ENCODE measurements at places on chromosomes 1 and 21.

DNA sequence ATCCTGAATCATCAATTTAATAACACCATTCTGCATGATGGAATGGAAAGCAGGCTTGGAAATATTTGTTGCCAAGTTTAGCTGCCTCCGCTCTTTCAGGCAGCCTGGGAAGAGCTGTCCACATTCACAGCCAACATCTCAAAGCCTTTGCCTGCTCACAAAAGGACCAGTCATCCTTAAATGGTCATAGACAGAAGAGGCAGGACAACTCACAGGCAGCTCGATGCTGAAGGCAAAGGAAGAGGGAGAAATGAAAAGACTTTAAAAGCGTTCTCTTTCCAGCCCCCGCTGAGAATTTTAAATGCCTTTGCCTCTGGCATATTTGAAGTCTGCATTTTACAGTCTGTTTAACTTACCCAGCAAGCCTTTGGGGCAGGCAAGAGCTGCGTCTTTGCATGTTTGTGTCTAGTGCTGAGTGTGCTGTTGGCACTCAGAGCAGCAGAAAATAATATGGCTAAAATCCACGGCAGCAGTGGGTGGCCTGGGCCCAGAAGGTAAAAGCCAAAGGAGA, 68.9 kb downstream of the NMNAT2 start:
- DNase-seq: no peak

- no peak for DNase-seq
Measured at GRCh38 chr1:180117764-180118116, 36.9 kb upstream of the QSOX1 start.

GRCh38 chr1:54543729-54544496, 4.1 kb upstream of the ACOT11 start:
- DNase-seq: no peak

GRCh38 chr21:45877171-45877438, 104.5 kb upstream of the COL6A1 start:
- DNase-seq: no peak

GRCh38 chr1:78958711-78959110, 47.8 kb downstream of the ADGRL4 start:
- DNase-seq: no peak

GRCh38 chr1:245541369-245541768, 386.6 kb downstream of the KIF26B start:
- no peak for DNase-seq

GRCh38 chr1:157652859-157653493, 47.6 kb downstream of the FCRL3 start:
- DNase-seq: no peak

DNA sequence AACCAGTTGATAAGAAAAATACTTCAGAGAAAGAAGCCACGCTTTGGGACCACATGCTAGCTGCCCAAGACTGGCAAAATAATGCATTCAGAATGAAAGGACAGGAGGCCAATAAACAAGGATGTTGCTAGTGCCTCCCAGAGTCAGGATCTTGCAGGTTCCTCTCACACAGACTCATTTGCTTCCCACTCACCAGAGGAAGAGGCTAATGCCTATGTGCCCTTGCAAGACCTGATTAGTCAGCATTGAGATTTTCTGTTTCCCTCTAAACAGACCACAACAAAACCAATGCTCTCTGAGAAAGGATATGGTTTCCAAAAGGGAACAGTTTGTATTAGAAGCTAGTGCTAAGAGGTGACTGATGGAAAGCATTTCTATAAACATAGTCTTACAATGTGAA, 85.7 kb downstream of the NRDC start:
- no peak for DNase-seq

GRCh38 chr21:35829067-35829466, 231.3 kb downstream of the SETD4 start:
- no peak for DNase-seq

DNA sequence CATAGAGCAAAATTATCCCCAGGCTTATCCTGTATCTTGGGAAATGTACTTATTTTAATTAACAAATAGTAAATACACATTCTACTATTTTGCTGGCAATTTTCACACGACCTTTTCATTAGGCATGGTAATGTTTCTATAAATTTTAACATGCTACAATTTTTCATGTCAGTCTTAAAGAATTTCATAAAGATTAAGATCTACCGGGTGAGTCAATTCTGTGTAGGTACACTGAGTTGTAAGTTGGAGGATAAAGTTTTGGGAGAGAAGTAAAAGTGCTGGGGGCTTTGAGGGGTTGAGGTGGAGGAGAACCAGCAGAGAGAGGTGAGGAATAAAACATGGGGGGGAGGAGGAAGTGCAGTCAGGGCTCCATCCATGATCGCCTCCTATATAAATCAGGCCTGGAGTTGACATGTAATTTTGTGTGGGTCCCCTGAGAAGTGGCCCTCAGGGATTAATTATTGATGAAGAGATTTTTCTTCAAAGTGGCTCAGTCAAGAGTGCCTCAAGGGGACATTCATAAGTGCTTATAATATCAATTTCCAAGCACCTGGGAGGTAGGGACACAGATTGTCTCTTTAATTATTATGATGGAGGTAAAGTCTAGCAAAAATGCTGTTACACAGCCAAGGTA, 7.2 kb downstream of the DPYD start:
- no peak for DNase-seq

GRCh38 chr1:50425376-50426107, 2.3 kb upstream of the DMRTA2 start:
- DNase-seq: no peak

DNA sequence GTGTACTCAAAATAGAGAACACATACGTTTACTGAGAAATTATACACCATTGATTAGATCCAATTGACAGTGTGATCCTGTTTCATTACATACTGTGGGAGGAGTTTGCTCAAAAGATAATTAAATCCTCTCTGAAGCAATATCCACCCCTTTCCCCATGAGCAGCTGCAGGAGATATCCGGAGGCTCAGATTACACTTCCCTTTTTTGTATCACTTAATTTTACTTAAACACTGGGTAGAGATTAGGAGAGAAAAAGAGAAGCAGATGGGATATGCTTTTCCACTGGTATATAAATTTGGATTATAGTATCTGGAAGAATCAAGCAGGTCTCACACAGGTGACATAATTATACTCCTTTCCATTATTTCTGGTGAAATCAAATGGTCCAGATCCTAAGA, 333.3 kb upstream of the ZRANB2 start:
- DNase-seq: no peak

DNA sequence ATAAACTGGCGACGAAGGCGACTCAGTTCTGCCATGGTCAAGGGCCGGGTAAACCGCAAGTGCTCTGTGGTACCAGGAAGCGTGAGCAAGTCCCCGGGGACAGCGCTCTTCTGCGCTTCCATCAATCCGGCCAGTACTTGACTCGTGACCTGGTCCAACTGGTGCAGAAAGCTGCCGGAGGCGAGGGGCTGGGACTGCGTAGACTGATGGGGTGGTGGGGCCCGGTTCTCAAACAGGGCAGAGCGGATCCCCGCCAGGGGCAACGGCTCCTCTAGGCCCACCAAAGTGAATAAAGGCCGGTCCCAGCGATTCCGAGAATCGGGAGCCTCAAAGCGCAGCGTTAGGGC, 852 bp downstream of the KTI12 start:
- peak; percentile 56 for DNase-seq

DNA sequence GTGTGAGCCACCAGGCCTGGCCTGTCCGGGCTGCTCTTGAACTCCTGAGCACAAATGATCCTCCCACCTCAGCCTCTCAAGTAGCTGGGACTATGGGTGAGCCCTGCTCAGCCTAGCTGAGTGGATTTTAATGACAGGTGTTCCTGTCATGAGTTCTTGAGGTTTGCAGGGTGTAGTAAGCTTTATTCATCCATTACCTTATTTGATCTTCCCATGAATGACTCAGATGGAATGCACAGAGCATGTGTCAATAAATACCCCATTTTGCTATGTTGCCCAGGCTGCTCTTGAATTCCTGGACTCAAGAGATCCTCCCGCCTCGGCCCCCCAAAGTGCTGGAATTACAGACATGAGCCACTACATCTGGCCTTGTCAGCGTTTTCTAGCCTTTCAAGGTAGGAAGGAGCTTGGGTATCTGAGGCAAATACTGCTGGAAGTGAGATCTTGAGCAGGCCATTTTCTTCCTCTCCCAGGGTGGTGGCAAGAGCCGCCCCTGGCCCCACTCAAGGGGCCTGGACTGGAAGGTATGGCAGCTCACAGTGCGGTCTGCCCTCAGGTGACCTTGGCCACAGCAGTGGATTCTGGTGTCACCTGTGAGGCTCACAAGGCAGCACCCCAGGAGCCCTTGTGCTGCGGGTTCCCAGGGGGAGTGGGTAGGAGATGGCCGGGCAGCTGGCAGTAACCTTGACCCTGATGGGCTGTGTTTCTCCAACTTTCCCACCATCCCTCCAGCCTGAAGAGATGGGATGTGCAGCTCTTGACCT, 20.0 kb downstream of the PIK3CD start:
- DNase-seq: no peak

GRCh38 chr21:43613755-43614638, 45.3 kb downstream of the HSF2BP start:
- DNase-seq: no peak

- no peak for DNase-seq
Measured at GRCh38 chr1:247273013-247273412, 17.1 kb downstream of the VN1R5 start.

- DNase-seq: no peak
Measured at GRCh38 chr1:212415107-212415841, 588 bp upstream of the PACC1 start.

- no peak for DNase-seq
Measured at GRCh38 chr1:21868482-21868881, 56.4 kb downstream of the LDLRAD2 start.

GRCh38 chr21:33075596-33076195, 5.8 kb downstream of the OLIG1 start:
- no peak for DNase-seq

DNA sequence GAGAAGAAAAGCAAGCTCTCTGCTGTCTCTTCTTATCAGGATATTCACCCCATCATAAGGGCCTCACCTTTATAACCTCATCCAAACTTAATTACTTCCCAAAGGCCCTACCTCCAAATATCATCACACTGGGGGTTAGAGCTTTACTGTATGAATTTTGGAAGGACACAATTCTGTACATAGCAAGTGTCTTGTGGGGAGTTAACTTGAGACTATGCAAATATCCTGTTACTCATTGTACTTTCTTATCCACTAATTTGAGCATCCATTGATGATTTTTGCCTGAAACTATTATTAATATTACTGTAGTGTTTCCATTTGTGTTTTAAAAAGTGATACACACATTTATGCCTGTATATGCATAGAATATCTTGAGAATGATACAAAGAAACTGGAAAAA, 129.1 kb upstream of the IVNS1ABP start:
- DNase-seq: no peak

- DNase-seq: no peak
Measured at GRCh38 chr1:175449306-175449705, 256.7 kb upstream of the KIAA0040 start.

Data from H1 (cell line).